ENCODE measurements at places on chromosomes 1 and 21. TPM values are rescaled to one million over a fixed set of nuclear protein-coding genes. Genes with fewer than 3 reads are reported as not detected.

- no peak for DNase-seq
Observed at GRCh38 chr1:160761046-160761445, 22.0 kb downstream of the SLAMF7 start.

DNA sequence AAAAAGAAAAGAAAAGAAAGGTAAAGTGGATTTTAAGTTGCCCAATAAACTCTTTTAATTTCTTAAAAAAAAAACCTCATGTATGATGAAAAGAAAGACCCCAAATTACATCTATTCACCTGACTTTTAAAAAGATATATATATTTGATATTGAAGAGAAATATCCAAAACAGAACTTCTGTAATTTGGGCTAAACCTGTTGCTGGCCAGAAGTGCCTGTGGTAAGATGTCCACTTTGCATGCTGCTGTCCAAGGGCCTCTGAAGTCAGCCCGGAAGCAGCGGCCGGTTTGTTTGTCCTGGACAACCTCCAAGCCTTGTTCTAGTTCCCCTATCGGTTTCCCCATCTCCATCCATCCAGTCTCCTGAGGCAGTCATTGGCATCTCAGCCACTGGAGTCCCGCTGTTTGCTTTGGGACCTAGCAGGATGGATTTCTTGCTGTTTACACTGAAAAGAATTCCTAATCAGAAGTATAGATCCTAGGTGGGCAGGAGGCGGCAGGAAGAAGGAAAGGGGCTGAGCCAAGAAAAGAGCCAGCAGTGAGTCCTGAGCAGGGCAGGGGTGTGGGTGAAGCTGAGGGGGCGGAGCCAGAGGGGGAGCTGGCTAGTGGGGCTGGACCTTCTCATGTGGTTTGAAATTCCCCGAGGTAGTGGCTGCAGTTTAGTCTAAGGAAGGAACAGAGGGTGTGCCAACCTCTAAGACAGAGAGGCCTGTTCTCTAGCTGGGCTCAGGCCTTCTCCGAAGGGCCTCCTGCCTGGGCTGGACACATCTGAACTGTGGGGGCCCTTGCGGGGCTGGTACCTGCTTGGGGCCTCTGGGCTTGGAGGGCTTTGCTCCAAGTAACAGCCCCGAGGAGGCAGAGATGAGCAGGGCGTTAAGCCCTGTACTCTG, 3.3 kb downstream of the NCMAP start:
- DNase-seq, result no peak

- DNase-seq, result no peak
Observed at GRCh38 chr1:43505077-43505780, 25.5 kb upstream of the PTPRF start.

GRCh38 chr1:116545359-116545705, 25.5 kb downstream of the CD58 start:
- DNase-seq, result no peak

DNA sequence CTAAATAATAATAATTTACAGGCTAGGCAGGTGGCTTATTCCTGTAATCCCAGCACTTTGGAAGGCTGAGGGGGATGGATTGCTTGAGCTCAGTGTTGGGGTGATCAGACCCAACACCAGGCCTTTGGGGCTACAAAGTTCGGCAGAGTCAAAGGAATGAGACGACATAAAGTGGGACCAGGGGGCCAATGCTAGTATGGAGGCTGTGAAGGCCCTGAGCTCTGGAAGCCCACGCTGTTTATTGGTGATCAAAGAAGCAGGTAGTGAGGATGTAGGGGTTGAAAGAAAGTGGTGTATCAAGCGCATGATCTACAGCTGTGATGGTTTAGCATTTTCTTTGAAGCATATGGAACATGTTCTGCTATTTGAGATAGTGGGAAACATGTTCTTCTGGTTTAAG, 5.6 kb downstream of the BTBD8 start:
- DNase-seq, result no peak

- no peak for DNase-seq
Observed at GRCh38 chr1:219441884-219442283, 171.0 kb downstream of the ZC3H11B start.

DNA sequence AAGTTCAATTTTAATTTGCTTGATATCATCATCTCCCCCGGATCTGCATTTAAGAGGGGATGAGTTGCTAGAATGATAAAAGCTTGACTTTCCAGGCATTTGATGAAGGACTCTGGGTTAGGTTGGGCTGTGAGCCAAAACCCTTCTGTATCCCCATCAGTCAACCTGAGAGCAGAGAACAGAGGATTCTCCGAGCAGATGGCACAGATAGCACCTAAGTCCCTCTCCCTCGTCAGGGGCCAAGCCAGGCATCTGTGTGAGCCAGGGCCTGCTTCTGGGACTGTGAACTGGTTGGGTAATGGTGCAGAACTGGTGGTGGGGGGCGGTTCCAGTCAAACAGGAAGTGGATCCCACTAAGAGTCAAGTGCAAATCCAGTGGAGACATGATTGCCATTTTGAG, 205.8 kb downstream of the TNR start:
- DNase-seq, result no peak

DNA sequence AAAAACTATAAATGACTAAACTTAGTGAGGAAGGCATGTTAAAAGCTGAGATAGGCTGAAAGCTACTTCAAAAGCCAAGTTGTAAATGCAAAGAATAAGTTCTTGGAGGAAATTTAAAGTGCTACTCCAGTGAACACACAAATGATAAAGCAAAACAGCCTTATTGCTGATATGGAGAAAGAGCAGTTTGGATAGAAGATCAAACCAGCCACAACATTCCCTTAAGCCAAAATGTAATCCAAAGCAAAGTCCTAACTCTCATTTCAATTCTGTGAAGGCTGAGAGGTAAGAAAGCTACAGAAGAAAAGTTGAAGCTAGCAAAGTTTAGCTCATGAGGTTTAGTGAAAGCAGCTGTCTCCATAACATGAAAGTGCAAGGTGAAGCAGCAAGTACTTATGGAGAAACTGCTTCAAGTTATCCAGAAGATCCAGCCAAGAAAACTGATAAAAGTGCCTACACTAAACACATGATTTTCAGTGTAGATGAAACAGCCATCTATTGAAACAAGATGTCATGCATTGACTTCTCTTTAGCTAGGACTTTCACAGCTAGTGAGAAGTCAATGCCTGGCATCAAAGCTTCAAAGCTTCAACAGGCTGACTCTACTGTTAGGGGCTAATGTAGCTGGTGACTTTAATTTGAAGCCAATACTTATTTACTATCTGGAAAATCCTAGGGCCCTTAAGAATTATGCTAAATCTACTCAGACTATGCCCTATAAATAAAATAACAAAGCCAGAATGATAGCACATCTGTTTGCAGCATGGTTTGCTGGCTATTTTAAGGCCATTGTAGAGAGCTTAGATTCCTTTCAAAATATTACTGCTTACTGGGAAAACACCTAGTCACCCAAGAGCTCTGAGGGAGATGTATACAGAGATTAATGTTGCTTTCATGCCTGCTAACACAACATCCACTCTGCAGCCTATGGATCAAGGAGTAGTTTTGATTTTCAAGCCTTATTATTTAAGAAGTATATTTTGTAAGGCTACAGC, 188.6 kb downstream of the EIF4G3 start:
- no peak for DNase-seq

DNA sequence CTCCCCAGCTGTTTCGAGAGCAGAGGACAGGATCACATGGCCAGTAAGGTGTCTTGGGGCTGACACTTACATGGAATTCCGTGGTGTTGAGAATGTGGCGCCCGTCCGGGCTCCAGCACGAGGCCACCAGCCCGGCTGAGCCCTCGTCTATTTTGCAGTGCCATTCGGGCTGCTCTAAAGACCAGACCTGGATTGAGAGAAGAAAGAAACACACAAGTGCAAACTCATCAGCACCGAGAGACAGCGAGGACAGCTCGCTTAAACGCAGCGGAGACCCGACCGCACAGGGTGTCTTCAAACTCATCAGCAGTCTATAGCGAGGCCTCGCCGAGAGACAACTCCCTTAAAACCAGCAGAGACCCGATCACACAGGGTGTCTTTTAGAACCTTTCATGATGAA, 3.3 kb downstream of the WRAP73 start:
- DNase-seq, result peak; percentile 1

DNA sequence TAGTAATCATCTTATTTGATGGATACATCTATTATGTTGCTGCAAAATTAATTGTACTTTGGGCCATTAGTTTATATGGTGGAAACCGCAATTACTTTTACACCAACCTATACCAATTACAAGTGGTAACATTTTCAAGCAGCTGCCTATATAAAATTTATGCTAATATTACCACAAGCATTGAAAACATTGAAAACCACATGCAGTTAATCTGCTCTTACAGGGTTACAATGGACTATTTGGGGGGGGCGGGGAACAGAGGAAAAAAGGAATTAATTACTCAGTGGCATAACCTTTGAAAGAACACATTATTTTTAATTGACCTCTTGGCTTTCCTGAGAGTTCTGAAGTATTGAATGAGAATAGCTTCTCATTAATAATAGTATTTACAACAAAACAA, 1793.2 kb downstream of the NCAM2 start:
- DNase-seq, result no peak

DNA sequence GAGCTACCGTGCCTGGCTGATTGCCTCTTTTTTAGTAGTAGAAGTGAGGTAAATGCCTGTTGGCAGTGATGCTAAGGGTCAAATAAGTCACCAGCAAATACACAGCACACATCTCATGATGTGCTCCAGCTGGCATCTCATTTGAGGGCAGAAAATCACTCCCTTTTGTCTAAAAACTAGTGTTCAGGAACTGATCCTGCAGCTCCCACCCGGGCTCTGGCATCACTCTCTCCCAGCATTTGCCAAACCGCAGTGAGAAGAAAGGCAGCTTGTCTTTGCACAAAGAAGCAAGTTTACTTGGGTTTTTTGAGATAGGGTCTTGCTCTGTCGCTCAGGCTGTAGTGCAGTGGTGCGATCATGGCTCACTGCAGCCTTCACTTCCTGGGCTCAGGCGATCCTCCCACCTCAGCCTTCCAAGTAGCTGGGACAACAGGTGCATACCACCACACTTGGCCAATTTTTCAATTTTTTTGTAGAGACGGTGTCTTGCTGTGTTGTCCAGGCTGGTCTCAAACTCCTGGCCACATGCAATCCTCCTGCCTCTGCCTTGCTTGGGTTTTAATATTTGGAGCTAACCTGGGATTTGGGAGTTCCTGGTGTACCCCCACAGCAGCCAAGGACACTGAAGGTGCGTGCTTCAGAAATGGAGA, 4.1 kb downstream of the RBP7 start:
- no peak for DNase-seq

- no peak for DNase-seq
Observed at GRCh38 chr21:43024439-43025136, 50.2 kb downstream of the PKNOX1 start.

- DNase-seq, result no peak
Observed at GRCh38 chr1:162475089-162475488, 22.5 kb upstream of the UHMK1 start.

GRCh38 chr1:39663559-39663958, 8.3 kb downstream of the NT5C1A start:
- no peak for DNase-seq

- DNase-seq, result no peak
Observed at GRCh38 chr1:47433477-47434050, 4.3 kb upstream of the FOXD2 start.

- DNase-seq, result no peak
Observed at GRCh38 chr1:99777752-99778151, 11.3 kb upstream of the FRRS1 start.

DNA sequence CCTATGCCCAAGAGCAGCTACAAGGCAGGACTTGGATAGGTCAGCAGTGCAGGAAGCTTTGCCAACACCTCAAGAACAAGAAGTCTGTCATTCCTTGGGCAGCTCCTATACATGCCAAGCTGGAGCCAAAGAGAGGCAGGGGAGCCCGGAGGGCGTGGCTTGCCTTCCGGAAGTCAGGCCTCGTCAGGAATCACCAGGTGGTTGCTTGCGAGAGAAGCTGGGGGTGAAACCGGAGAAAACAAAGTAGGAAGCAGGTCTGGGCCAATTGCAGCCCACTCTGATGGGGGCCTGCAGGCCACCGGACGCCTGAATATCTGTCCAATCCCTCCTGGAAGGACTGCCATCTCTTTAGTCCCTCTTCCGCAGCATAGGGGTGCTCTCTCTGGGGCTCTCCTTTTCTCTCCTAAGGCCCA, 794 bp upstream of the FAM76A start:
- DNase-seq, result peak; percentile 32

DNA sequence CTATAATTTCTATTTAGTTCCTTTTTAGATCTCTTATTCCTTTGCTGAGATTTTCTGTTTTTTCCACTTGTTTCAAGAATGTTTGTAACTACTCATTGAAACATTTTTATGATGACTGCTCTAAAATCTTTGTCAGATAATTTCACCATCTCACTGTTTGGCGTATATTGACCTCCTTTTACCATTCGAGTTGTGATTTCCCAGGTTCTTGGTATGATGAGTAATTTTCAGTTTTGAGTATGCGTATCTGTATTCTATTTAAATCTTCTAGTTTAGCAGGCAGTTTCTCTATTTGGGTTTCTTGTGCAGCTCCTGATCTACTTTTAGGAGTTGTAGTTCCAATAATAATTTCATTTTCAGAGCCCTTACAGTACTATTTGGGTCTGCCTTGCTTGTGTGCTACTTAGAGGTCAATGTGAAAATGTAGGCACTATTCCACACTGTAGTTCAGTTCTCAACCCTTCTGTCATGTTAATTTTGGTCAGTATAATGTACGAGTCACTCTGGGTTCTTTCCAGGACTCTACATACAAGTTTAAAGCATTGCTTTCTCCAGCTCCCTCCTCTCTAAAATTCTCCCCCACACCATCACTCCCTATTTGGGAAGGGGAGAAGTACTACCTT, 115.5 kb downstream of the ACBD6 start:
- no peak for DNase-seq

DNA sequence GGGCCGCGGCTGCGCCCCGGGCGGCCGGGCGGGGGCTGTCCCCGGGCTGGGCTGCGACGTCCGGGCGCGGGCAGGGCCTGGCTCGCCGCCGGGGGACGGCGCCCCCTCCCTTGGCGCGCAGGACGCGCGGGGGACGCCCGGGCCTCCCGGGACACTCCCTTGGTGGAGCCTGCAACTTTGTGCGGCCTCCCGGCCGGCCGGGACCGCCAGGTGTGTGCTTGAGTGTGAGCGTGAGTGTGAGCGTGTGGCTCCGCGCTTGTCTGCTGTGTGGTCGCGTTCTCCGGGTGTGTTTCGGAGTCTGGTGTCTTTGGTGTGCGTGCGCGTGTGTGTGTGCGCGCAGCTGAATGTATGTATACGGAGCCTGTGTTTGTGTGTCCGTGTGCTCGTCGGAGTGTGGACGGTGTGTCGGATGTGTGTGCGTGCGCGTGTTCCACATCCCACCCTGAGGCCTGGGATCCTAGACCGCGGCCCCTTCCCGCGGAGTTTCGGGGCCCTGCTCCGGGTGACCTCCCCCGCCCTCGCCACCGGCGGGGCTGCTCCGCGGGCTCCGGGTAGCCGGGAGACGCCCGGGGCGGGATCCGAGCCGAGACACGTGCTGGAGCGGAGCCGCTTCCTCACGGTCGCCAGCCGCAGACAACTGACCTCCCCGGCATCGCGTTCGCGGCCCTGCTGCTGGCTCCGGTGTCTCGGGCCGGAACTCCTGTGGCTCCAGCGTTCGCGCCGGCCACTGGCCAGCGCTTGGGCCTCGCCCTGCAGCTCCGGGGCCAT, 1.7 kb downstream of the PTPRU start:
- peak; percentile 68 for DNase-seq

ARHGEF10L gene
- 89.8 TPM for total RNA-seq

DCDC2B gene
- total RNA-seq, result not detected

DMBX1 gene
- not detected for total RNA-seq

IGSF3 gene
- 110 TPM for total RNA-seq

NAXE gene
- 44.5 TPM for total RNA-seq

DCST2 gene
- 0.64 TPM for total RNA-seq
